Fibroblast of gingiva (primary cell): ENCODE measurements at places on chromosomes 2 and 18.
A peak's percentile ranks its signal among the peaks of the same experiment; 100 is the strongest.

DNA sequence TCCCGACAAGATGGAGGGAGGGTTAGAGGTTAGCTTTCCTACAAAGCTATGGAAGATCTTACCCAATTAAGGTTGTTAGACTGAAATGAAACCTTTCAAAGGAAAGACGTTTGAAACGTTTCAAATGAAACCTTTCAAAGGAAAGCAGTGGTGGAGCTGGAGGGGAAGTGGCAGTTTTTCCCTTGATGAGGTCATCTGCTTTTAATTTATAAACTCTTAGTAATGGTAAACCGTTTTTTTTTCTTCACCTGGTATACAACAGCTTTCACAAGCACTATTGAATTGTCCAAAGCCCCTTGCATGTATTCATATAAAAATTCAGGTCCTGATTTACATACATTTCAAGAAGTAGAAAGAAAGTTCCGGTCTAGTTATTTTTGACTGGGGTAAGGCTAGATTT, 7.4 kb downstream of the PMAIP1 start:
- DNase-seq: no peak

GRCh38 chr2:176483901-176484568, 214.8 kb downstream of the MTX2 start:
- DNase-seq: no peak

GRCh38 chr2:23293731-23294130, 91.2 kb upstream of the KLHL29 start:
- DNase-seq: no peak

DNA sequence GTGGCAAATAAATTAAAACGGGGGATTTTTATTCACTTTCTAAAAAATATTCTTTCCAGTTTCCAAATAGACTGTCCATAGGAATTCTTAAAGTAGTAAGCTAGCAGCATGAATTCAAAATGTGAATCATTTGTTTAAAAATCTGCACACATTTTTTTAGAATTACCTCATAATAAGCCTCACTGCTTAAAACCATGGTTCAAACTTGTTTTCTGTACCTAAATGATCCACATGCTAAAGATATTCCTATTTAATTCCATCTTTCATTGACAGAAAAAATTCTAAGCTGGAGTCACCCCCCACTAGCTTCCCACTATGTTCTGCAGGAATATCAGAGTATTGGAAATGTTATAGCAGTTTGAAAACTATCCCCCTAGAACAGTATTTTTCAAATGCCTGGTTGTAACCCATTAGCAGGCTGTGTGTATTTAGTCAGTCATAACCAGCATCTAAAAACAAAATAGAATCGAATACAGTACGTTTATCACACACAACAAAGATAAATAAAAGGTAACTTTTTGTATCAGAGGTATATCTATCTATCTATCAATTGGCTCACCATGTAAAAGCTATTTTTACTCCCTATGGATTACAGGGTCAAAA, 11.2 kb upstream of the IKZF2 start:
- DNase-seq: peak; percentile 7

GRCh38 chr18:9433671-9434121, 41.6 kb upstream of the RALBP1 start:
- no peak for DNase-seq

DNA sequence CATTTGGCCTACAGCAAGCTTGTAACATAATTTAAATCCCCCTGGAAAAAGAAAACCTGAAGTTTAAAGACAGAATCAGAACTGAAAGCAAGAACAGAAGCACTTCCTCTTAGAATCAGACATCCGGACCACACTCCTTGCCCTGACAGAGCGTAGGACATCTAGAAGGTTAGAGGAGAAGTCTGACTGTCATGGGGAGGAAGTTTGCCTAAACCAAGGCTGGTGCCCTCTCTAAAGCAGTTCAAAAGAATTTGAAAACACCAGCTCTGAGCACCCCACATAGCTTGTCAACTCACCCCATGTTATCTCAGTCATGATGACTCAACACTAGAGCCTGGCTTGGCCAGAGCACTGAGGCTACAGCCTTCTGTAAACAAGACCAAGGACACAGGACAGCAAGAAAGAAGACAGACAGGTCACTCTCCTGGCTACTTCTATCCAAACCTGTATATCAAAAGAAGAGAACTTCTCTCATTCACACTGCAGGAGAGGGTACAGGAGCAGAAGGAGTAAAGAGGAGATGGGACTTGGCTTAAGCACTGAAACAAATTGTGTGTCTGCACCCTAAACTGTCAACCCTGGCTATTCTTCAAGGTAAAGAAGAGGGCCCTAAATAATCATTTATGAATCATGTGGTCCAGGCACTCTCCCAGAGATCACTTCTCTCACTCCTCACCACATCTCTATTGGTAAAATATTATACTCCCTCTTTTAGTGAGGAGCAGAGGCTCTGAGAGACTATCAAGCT, 198.6 kb downstream of the MEMO1 start:
- no peak for DNase-seq

GRCh38 chr2:139652385-139652784, 872.2 kb upstream of the NXPH2 start:
- no peak for DNase-seq
